Fibroblast of skin of scalp (primary cell): ENCODE measurements at places on chromosomes 2 and 18.

GRCh38 chr2:42826231-42826630, 33.8 kb upstream of the HAAO start:
- no peak for DNase-seq

- DNase-seq: no peak
These were observed 70.0 kb downstream of the EIF2AK3 start for GRCh38 chr2:88557290-88557689.

GRCh38 chr2:74005786-74006185, 21.1 kb downstream of the TET3 start:
- peak; percentile 47 for DNase-seq

GRCh38 chr18:46433121-46433826, 223.7 kb downstream of the LOXHD1 start:
- no peak for DNase-seq

GRCh38 chr2:190250421-190250820, 69.2 kb downstream of the HIBCH start:
- no peak for DNase-seq

- peak; percentile 82 for DNase-seq
These were observed 62.1 kb upstream of the NPAS2 start for GRCh38 chr2:100757621-100758394.

DNA sequence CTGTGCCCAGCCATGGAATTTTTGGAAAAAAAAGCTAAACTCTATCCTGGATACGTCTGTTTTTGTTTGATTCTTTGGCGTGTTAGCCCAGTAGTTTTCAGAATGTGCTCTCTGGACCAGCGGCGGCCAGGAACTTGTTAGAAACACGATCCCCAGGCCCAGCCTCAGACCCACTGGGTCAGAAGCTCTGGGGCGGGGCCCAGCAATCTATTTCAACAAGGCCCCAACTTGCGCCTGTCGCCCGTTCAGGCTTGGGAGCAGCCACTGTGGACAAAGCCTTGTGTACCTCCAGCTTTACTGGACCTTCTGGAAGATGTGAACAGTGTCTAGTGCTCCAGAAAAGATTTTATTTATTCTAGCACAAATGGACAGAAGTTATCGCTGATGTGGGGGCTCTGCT, 14.3 kb downstream of the CABLES1 start:
- DNase-seq: no peak

GRCh38 chr2:20203072-20203471, 21.9 kb downstream of the SDC1 start:
- no peak for DNase-seq

- DNase-seq: peak; percentile 59
These were observed 66.0 kb downstream of the STPG4 start for GRCh38 chr2:47089083-47089464.

DNA sequence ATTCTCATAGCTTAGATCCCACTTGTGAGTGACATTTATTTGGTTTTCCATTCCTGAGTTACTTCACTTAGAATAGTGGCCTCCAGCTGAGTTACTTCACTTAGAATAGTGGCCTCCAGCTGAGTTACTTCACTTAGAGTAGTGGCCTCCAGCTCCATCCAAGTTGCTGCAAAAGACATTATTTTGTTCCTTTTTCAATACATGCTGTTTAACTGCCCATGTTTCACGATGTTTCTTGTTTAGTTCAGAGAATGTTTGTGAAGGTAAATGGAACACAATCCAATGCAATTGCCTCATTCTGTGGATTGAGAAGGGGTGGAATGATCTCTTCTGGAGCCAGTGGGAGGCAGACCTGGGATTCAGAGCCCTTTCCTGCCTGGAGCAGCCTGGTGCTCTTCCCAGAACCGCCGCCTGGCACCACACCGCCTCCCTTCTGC, 273.5 kb upstream of the ATP5MC3 start:
- no peak for DNase-seq

DNA sequence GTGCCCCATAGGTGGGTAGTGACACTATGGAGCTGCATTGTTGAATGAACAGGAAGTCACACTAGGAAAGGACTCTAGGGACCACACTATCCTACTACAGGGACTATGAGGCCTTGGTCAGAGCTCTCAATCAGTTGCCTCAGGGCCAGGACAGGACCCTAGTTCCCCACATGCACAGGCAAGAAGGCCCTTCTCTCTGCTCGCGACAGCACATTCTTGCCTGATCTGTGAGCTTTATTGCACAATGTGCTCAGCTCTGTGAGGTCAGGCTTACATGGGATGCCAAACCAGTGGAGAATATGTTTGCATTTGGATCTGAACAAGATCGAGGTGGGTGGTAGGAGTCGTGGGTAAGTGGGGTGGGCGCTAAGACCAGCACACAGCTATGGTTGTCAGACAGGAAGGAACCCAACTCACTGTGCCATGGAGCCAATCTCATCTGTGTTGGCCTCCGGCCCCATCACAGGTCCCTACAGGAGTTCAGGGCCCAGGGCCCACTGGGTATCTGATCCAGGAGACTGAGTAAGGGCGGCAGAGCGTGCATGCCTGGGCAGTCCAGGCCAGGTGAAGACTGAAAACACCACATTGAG, 8.0 kb downstream of the PCARE start:
- no peak for DNase-seq

GRCh38 chr2:215917953-215918620, 95.3 kb downstream of the MREG start:
- DNase-seq: peak; percentile 87

- no peak for DNase-seq
These were observed 142.1 kb downstream of the USP34 start for GRCh38 chr2:61328707-61329251.

- peak; percentile 67 for DNase-seq
These were observed 48.1 kb downstream of the TMEM185B start for GRCh38 chr2:120174963-120175581.

GRCh38 chr2:136358576-136358975, 240.6 kb upstream of the CXCR4 start:
- no peak for DNase-seq

DNA sequence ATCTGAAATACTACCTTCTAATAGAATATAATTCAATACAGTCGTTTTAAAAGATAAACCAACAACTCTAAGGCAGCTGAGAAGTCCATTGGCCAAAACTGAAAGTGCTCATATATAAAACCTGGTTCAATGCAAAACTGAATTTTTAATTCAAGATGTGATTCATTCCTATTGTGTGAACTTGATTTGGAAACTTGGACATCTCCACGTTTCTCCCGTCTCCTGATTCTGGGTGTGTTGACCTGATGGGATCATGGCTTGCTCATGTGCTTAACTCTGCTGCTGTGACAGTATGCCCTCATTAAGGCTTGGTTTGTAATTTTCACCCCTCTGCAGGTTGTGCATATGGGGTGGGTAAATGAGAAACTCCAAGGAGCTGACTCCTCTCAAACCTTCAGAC, 166.3 kb upstream of the TPO start:
- DNase-seq: no peak

DNA sequence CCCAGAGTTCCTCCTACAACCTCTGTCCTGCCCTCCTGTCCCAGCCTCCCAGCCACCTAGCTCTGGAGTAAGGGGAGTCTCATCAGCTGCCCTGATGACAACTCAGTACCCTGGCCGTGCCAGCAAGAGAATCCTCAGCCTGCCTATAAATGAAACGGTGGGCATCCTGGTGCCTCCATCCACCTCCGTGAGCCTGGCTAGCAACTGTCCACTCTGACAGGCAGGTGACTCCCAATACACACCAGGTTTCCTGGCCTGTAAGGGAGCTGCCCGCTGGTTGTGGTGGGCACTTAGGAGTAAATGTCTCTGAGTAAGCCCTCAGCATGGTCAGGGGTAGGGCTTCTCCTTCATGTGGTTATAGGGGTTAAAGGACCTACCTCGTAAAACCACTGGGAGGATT, 81.5 kb downstream of the XDH start:
- no peak for DNase-seq

DNA sequence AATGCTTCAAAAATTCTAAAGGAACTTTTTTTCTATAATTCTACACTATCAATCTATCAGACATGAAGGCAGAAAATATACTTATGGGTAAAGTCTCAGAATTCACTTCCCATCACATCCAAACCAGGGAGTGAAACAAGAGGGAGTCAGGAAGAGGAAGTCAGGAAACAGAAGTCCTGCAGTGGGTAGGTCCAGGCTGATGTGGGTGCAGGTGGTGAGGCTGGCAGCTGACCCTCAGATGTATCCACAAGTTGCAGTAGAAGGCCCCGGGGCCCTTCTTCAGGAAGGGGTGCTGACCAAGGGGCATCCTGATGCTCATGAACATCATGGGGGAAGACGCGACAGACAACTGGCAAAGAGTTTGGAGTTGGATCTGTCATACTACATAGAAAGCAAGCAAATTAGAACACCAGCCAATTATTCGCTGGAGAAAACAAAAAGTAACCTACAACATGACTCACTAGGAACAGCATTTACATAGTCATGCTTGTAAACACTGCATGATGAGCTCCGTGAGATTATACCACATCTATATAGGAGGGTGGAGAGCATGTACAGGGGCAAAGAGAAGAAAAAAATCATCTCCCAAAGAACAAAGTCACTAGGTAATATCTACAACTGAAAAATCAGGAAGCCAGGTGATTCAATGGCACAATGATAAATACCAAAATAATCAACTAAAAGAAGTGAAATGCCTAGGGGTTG, 4.2 kb downstream of the UXS1 start:
- DNase-seq: no peak

DNA sequence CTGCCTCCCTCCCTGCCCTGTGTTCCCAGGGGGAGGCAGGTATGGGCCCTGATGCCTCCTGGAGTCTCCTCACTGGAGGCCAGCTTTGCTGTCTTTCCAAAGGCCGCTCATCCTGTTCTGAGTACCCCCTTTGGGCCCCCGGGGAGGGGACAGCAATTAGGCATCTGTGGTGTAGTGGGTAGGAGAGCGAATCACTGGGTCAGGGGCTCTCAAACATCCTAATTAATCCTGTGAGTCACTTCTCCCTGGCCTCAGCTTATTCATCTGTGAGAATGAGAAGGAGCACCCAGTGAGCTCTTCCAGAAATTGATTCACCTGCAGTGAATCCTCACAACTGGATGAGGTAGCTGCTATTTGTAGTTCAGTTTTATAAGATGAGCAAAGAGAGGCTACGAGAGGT, 16.4 kb downstream of the TET3 start:
- no peak for DNase-seq

DNA sequence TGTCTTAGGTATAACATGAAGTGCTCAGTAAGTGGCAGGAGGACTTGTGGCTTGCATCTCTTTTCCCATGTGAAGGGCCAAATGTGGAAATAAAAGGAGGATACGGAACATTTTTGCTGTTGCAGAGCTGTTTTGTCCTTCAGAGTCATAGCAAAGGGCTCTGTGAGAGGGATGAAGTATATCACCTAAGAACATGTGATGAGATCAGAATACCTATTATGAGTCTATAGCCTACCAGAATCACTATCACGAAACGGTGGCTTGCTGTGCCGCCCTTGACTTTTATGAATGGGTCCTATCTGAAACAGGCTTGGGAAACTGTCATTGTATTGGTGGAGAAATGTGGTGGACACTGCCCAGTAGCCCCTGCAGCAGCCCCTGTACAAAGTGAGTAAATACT, 67.0 kb upstream of the ITGB6 start:
- no peak for DNase-seq

GRCh38 chr2:128348701-128349100, 30.0 kb upstream of the HS6ST1 start:
- DNase-seq: no peak

DNA sequence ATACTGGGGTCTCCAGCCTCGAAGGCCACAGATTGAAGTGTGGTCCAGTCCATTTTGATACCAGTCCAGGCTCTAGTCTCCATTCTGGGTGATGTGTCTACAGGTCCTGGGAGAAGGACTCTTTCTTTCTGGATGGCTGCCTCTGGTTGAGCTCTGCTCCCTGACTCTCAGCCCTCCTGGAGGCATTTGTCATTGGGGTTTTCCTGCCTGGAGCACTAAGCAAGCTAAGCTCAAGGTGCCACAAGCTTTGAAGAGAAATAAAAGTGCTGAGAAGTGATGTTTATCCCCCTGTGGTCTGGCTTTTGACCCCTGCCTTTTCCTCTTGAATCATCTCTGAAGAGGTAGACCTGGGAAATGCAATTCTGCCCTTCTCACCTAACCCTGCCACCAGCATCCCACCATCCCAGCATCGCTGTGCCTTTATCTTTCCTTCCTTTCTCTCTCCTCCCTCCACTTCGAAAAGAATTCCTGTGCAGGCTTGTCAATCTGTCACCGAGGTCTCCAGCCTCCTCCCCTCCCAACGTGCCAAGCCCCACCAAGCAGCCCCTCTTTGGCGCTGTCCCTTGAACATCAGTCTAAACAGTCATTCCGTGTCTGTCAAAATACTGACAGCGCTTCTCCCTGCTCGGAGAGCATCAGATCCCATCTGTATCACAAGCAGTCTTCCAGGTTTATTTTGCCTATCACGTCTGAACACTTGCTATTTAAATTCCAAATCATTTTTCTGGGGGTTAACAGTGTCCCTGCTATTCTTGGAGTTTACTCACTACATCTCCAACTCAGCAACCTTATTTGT, 334.6 kb upstream of the SLC14A2 start:
- no peak for DNase-seq

- DNase-seq: no peak
These were observed 21.1 kb downstream of the ILKAP start for GRCh38 chr2:238182362-238182761.

DNA sequence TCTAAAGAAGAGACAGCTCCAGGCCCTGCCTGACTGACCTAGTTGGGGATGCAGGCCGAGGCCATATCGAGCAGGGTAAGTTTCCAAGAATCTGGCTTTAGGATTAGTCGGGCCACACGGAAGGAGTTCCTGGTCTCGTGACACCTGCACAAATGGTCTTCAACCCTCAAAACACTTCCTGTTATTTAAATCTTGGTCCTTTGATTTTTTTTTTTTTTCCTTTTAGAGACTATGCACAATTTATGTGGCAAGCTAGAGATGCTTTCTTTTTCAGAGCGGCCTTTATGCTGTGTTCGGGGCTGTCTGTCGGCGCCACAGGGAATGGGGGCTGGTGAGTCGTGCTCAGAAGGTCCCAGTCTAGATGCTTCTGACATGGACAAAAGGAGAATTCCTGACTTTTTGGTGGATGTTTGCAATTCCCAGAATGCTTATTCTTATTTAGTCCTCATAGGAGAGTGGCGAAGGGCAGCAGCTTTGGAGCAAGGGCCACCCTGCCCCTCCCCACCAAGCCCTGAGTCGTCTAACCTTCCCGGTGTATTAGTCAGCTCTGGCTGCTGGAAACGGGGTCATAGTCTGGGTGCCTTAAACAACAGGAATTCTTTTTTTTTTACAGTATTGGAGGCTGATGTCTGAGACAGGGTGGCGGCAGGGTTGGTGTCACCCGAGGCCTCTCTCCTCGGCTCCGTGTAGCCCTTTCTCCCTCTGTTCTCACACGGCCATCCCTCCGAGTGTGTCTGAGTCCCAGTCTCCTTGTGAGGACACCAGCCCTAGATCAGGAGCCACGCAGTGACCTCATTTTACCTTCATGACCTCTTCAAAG, 27.4 kb downstream of the HPCAL1 start:
- DNase-seq: peak; percentile 66
